Activated naive CD8-positive, alpha-beta T cell treated with anti-CD3 and anti-CD28 coated beads, Interleukin-2, amount 10 ng/mL, durations not matched to agents 7 days and 5 days (primary cell): ENCODE measurements at places on chromosomes 7 and 10. TPM values are rescaled to one million over a fixed set of nuclear protein-coding genes. Genes with fewer than 3 reads are reported as not detected.

The HK1 gene
- total RNA-seq: 118 TPM

DNA sequence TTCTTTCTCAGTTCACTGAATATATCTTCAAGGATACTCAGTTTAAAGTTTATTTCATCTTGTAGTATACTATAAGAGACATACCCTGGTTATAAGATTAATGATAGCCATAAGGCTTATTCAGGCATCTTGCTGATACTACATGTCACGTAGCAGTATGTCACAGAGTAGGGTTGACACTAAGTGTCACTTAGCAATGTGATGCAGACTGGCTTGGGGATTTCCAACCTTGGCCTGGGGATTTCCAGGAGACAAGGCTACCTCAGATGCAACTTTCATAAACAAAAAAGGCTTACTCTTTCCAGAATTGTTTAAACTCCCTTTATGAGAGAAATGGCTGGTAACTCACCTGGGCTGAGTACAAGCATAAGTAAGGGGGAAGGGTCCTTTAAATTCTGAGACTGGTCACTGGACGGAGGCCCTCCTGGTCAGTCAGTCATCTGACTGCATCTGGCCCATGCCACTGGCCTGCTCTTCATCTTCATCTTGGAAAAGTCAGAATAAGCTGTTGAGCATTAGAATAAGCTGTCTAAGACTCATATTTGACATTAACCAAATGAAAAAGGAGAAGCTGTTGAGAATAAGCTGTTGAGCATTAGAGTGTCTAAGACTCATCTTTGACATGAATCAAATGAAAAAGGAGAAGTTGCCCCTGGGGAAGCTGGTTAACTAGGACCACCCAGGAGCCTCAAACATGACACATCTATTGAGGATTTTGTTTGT lies 9.5 kb downstream of the SLC13A1 start:
- H3K27ac ChIP-seq: no peak overlapping the region
- no peaks in the 10 kb centered on the region for H3K36me3 ChIP-seq
- H3K4me3 ChIP-seq: no peak overlapping the region

DNA sequence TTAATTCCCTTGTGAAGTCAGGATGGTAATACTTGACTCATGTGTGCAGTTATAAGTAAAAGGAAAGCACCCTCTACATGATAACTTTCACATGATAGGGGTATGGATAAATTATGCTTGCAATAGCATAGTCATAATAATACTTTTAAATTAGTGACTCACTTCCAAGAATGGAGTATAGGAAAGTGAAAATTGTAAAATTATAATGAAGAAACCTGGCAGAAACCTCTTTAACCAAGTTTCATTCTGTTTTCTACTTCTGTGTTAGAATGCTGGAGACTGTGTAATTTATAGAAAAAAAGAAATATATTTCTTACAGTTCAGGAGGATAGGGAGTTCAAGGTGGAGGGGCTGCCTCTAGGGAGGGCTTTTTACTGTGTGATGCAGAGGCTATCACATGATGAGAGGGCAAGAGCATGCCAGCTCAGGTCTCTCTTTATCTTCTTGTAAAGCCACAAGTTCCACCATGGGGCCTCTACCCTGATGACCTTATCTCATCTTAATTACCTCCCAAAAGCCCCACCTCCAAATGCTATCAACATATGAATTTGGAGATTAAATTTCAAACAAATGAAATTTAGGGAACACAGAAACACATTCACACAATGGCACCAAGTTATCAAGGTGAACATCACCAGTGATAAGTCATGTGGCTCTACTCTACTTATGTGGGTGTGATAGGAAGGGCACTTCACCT lies 43.2 kb downstream of the HDAC9 start:
- no peaks in the 10 kb centered on the region for H3K27me3 ChIP-seq
- no peak overlapping the region for H3K27ac ChIP-seq
- H3K36me3 ChIP-seq: no peaks in the 10 kb centered on the region

The MMP21 gene
- 0.20 TPM for total RNA-seq

The SLC29A4 gene
- total RNA-seq: 1.6 TPM

DNA sequence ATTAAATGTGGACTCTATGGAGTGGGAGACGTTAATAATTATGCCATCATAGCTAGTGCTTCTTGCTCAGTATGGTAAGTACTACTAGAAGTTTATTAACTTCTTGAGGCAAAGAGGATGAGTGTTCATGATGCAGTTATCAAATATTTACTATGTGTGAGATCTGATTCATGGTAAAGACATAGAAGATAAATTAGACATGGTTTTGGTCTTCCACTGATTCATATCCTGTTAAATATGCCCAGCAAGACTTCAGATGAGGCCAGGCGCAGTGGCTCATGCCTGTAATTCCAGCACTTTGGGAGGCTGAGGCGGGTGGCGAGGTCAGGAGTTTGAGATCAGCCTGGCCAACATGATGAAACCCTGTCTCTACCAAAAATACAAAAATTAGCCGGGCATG lies 547.1 kb upstream of the ANKRD30A start:
- no peaks in the 10 kb centered on the region for H3K27me3 ChIP-seq
- H3K4me3 ChIP-seq: no peak overlapping the region
- H3K4me1 ChIP-seq: no peaks in the 10 kb centered on the region
- no peak overlapping the region for H3K27ac ChIP-seq

DNA sequence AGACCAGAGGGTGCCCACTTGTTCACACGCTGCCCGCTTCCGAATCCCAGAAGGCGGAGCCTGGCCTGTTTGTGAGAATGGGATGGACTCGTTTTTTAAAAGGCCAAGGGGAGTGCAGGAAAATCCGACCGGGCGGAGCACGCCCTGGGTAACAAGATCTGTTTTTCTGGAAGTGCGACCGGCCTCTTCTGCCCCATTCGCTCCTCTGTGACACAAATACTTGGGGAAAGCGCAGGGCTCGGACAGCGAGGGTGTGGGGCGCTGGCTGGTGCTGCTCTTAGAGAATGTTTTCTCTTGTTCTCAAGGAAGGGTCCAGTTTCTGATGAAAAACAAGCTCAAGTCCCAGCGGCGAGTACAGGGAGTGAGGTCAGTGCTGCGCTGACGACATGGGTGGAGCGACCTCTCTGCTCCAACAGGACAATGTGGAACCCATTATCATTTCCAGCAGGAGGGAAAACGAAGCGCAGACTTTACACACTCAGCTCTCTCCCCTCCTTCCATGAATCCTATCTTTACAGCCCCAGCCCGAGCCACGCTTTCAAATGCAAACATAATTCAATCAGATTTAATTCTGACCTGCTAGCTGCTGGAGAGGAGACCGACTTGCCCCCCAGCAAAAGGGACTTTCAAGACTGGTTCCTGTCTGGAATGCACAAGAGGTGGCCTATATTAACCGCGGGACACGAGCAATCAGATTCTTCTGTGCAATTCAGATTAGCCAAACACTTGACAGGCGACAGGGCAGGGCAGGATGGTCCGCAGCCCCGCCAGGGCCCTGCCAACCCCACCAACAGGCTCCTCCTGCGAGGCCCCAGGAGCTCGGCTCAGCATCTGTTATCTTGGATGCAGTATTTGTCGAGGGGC lies 1.1 kb downstream of the RADIL start:
- peaks cover 34% of the 10 kb centered on the region for H3K27me3 ChIP-seq
- peak overlapping the region; percentile 52 for H3K4me3 ChIP-seq
- DNase-seq: no peak
- no peaks in the 10 kb centered on the region for H3K36me3 ChIP-seq
- H3K27ac ChIP-seq: no peak overlapping the region
